Activated T-cell treated with anti-CD3 and anti-CD28 coated beads, Interleukin-2, amount 50 U/mL, for 72 hours (primary cell): ENCODE measurements at places on chromosomes 1 and 21. TPM values are rescaled to one million over a fixed set of nuclear protein-coding genes. Genes with fewer than 3 reads are reported as not detected.

GRCh38 chr1:192160196-192160595, 1.9 kb downstream of the RGS18 start:
- H3K27ac ChIP-seq, result no peak overlapping the region
- no peak for DNase-seq
- H3K36me3 ChIP-seq, result no peaks in the 10 kb centered on the region
- H3K4me1 ChIP-seq, result no peaks in the 10 kb centered on the region
- H3K27me3 ChIP-seq, result no peaks in the 10 kb centered on the region

TRIM45 gene
- 0.30 TPM for total RNA-seq

PKNOX1 gene
- 26.8 TPM for total RNA-seq

DNA sequence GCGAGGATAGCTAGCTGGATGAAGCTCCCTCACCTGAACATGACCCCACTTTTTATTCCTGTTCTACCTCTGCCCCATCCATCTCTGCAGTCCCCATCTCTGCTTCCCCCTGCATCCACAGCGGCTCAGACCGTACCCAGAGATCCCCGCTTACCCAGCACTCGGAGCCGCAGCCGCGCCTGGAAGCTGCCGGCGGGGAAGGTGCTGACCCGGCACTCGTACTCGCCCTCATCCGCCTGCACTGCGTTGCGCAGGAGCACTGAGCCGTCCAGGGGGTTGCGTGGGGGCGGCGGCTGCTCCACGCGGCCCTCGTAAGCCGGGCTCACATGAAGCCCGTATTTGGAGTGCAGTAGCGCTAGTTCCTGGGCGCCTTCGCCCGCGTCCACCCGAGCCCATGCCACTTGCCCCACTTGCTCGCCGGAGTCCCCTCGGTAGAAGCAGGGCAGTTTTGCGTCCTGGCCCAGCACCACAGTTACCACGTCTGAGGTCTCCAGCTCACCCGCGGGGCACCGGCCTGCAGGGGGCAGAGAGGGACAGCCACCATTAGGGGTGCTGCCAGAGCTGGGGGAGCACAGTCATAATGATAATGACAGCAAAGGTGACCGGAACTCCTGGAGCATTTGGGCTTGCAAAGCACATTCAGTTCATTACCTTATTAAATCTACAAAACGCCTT, 9.8 kb downstream of the NECTIN4 start:
- peaks cover 5% of the 10 kb centered on the region for H3K4me1 ChIP-seq
- H3K36me3 ChIP-seq, result no peaks in the 10 kb centered on the region
- no peak overlapping the region for H3K27ac ChIP-seq
- no peak overlapping the region for H3K4me3 ChIP-seq
- no peaks in the 10 kb centered on the region for H3K27me3 ChIP-seq
- DNase-seq, result no peak

DNA sequence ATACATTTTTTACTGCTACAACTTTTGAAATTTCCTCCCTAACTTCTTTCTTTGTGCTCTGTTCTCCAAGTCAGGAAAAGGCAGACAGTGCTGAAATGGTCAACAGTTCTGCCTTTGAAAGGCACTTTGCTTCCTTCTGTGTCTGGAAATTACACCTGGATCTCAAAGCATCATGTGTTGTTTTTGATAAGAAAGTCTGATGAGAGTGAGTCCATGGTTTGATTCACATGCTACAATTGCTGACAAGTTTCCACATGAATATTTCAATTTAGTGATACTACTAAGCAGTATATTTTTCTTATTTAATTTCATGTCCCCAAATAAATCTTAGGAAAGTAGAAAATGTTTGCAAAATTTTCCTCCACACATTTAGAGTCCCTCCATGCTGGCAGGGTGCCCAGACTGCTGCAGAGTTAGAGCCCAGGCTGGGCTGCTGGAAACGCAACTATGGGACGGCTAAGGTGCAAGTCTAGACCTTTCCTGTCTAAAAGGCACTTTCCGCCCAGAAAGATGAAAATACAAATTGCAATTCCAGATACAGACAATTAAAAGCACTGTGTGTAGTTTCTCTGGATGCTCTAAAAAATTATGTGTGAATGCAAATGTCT, 96.6 kb upstream of the RUNX1 start:
- DNase-seq, result no peak
- no peaks in the 10 kb centered on the region for H3K27me3 ChIP-seq
- H3K4me3 ChIP-seq, result no peak overlapping the region
- peaks cover 53% of the 10 kb centered on the region for H3K4me1 ChIP-seq
- no peak overlapping the region for H3K27ac ChIP-seq
- H3K36me3 ChIP-seq, result peaks cover 2% of the 10 kb centered on the region
